ENCODE measurements at places on chromosomes 12 and 14.

DNA sequence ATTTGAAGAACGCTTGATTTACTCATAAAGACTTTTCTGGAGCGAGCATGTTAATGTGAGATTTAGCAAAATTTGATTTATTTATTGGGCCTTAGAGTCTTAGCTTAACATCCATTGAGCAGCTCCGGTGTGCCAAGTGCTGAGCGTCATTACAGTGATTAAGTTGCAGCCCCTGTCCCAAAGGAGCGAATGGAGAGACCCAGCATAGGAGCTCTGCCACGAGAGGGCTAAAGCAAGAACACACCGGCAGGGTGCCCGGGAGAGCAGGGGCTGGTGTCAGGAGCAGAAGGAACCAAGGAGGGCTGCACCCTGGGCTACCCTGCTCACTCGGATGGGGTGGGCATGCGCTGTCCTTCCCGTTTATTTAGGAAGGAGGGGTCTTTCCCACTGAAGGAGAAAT is 50.6 kb downstream of the PPP2R5C start:
- no peak for DNase-seq

DNA sequence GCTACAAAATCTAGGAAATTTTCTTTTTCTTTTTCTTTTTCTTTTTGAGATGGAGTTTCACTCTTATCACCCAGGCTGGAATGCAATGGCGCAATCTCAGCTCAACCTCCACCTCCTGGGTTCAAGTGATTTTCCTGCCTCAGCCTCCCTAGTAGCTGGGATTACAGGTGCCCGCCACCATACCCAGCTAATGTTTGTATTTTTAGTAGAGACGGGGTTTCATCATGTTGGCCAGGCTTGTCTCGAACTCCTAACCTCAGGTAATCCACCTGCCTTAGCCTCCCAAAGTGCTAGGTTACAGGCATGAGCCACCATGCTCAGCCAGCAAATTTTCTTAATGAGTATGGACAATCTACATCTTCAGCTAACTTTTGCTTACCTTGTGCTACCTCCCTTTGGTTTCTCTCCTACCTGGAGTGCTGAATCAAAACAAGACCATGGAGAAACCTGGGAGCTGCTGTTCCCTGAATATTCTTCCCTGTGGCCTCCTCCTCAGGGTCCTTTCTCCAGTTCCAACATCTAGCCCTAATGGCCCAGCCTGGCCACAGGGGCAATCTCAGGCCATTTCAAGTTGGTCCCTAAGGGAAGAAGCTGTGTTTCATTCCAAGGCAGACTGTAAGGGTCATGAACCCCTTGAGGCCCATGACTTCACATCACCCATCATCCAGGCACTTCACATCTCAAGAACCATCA is 74.6 kb upstream of the EGLN3 start:
- DNase-seq: no peak

- no peak for DNase-seq
These were observed 13.4 kb downstream of the ALDH2 start for GRCh38 chr12:111780166-111780565.

DNA sequence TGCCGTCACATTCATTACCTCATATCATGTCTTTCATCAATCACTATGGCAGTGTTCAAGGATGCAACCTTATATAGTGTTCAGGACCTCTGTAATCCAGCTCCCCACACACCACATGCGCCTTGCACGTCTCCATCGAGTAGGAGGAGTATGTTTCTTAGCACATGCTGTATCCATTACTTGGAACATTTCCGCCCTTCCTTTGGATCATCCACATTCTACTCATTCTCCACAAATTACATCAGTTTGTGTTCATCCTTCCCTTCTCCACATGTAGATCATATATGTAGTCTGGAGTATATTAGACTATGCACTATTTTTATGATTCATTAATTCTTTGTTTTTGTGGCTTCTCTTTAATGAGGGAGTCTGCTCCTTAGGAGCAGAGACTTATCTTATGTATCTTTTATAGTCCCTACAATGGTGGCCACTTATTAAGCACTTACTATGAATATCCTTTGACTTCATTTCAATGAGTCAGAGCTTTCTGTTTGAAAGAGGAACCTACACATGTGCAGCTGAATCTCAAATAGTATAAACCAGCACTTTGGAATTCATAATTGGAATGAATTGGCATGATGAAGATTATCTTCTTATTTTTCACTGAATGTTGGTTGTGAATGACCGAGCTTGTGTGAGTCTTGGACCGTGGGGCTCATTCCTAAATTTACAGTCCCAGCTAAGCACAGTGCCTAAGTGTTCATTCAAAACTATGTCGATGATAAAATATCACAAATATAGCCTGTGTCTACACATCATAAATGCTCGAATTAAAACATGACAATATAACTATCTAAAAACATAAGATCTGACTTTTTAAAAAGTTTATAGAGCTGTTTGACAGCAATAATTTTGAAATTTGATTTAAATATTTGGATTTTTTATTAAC is 30.2 kb upstream of the NPAS3 start:
- DNase-seq: no peak

GRCh38 chr12:68434391-68435298 is 102.5 kb upstream of the MDM1 start:
- DNase-seq: no peak

DNA sequence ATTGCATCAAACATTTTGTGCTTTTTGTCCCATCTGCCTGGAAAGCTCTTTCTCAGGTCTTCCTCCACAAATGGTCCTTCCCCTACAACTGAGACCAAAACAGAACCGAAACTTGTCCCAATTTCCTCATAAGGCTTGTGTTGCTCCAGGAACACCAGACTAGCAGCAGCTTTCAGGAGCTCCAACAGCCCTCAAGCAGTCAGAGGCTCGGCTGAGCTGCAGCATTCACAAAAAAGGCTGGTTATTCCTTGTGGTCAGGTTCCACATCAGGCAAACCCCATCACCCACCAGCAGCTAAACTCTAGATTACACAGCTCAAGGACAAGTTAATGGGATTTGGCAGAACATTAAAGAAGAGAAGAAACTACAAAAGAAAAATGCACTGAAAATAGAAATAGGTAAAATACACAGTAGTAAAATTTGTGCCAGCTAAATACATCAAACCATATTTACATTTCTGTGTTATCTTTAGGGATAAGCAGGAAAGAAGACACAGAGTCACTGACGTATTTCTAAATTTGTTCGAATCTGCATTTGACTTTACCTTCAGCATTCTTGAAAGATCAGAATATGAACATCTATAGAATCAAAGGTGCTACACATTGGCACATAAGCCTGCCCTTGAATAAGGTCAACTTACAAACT is 141.2 kb downstream of the STXBP6 start:
- DNase-seq: no peak

DNA sequence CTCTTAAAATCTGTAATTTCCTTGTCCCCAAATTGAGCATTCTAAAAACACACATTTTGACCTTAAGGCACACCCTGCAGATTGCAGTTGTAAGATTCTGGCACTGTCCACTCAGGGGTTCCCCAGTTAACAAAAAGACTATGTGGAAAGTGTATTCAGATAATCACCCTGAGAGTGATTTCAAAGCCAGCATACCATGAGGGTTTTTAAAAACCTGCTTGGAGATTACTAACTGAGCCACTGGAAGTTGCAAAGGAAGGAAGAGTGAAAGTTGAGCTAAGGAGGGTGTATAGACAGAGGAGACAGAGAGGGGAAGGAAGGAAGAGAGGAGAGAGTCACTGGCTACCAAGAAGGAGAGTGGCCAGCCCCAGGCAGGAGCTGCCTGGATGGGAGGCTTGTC is 82.6 kb downstream of the EML1 start:
- no peak for DNase-seq

DNA sequence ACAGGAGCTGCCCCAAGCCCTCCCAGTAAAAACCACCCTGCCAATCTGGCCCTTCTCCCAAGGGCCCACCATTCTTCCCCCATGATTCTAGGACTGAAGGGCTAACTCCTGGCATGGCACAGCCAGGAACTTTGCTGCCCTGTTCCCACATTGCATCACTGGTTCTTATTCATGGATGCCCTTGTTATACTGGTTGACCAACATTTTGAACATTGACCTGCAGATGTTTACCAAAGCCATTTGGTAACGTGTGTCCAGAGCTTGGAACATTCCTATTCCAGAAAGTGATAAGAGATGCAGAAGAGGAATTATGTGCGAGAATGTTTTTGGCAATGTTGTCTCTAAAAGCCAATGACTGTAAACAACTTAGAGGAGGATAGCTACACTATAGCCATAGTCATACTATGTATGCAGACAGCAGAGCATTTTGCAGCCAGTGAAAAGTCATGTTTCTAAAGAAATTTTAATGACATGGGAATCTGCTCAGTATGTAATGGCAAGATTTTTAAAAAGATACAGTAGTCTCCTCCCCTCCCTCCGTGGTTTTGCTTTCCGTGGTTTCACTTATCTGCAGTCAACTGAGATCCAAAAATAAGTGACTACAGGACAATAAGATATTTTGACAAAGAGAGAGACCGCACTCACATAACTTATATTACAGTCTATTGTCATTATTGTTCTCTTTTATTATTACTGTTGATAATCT is 108.8 kb downstream of the DAAM1 start:
- no peak for DNase-seq

DNA sequence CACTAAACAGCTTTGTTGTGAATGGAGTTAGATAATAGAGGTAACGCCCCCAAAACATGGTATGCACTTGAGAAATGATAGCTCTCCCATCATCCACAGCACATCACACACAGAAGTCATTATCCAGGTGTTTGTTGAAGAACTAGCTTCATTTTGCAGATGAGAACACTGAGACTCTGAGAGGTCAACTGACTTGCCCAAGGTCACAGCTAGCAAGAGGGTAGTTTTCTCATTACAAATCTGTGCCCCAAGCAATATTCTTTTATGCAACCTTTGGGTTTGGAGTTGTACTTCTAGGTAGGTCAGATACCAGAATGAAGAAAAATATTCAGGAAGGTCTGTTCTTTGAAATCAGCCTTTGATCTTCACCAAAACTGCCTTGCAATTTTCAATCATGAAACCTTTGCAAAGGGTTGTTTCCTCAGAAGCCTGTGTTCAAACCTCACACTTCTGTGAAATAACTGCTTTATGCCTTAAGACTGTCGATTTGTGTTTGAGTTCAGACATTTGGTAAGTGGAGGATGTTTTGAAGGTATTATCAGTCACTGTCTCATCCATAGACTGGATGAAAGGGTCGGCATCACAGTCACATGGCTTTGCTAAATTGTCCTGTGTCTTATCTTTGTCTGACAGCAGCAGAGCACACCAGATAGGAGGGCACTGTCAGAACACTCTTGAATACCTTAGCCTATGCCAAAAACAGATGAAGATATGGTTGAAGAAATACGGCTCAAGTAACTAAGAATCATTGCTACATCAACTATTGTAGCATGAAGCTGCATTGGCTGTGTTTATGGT is 233.2 kb upstream of the BTG1 start:
- no peak for DNase-seq

- no peak for DNase-seq
These were observed 34.9 kb downstream of the AEBP2 start for GRCh38 chr12:19474147-19474546.

- DNase-seq: no peak
These were observed at the start of gene BCL2L14 for GRCh38 chr12:12070674-12071656. Gene BCL2L14, plus strand, starts transcription at chr12:12070939. Its CDS starts 8,367 bp downstream, at chr12:12079306.
